ENCODE measurements at places on chromosomes 5 and 9. TPM values are rescaled to one million over a fixed set of nuclear protein-coding genes. Genes with fewer than 3 reads are reported as not detected.

STING1 gene
- total RNA-seq, result 6.3 TPM

PCDHAC2 gene
- total RNA-seq, result 34.8 TPM

PCDHB14 gene
- 16.3 TPM for total RNA-seq

GRCh38 chr5:24163091-24163490, 481.7 kb downstream of the CDH10 start:
- DNase-seq, result no peak

DNA sequence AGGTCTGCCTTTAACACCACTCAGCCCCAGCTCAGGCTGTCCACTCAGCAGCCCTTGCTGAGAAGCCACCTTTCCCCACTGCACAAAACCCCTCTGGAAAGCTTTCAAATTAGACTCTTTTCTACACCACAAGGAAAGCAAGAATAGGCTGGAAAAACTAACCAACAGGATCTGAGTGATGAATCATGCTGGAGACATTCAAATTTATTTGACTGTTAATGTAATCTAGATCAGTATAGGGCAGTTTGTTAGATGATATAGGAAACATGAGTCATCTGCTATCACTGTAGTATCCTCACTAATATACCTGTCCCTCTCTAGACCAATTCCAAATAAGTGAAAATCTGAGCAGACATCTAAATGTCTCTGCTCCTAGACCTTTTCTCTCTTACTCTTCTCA, 127.8 kb upstream of the PAM start:
- DNase-seq, result no peak

DNA sequence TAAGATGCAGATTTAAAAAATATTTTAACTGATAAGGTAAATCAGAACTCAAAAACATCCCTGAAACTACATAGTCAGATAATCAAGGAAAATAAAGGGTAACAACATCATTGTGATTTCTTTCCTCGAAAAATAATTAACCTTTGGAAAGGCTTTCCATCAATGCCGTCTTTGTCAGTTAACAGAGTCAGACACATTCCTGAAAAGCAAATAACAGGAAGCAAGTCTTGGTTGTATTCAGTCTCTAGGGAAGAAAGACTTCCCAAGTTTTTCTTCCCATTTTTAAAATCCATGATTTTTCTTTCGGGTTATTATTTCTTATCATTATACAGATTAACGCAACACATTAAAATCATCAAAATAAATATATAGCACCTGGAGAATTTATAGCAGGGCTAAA, 256.4 kb upstream of the CDH6 start:
- DNase-seq, result no peak

GRCh38 chr5:8954801-8955200, 591.1 kb downstream of the SEMA5A start:
- no peak for DNase-seq

DNA sequence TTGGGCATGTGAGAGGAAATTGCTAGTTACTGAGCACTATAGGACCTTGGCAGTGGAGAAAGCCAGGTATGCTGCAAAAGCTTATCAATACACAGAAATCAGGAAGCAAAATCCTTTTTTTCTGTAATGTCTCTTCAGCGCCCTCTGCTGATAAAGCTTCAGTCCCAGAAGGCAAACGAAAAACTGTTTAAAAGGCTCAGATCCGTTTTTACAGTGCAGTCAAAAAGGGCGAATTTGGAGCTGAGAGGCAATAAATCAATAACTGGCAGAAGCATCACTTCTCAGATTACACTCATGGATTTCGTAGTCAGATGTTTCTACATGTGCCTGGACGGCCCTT, 1.1 kb upstream of the MAN2A1 start:
- no peak for DNase-seq

- no peak for DNase-seq
Observed at GRCh38 chr5:119315516-119315949, 40.3 kb upstream of the TNFAIP8 start.

GRCh38 chr9:136953771-136954269, 1.7 kb downstream of the LCN12 start:
- DNase-seq, result no peak

DNA sequence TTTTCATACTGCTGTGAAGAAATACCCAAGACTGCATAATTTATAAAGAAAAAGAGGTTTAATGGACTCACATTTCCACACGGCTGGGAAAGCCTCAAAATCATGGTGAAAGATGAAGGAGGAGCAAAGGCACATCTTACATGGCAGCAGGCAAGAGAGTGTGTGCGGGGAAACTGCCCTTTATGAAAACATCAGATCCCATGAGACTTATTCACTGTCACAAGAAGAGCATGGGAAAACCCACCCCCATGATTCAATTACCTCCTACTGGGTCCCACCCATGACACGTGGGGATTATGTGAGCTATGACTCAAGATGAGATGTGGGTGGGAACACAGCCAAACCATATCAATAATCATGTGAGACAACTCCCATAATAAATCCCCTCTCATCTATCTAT, 8.7 kb downstream of the TTC39B start:
- no peak for DNase-seq

- no peak for DNase-seq
Observed at GRCh38 chr9:136701668-136702053, 10.7 kb upstream of the DIPK1B start.

- DNase-seq, result no peak
Observed at GRCh38 chr5:88707216-88707965, 175.6 kb downstream of the MEF2C start.

DNA sequence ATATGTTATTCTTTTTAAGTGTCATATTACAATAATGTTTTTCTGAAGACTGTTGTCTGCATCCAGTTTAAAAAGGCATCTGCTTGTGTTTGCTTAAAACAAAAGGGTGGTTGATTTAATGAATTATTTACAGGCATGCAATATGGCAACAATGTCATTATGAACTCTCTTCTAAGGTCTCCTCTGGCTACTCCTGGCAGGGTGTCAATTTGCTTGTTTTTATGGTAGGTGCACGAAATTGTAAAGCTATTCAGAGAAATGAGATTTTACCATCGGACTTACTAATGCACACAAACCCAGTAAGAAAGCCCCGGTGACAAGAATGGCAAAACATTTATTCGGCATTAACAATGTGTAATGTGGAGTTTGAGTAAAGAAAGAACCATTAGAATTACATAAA, 539.8 kb upstream of the ZNF608 start:
- no peak for DNase-seq
